Naive thymus-derived CD4-positive, alpha-beta T cell (primary cell): ENCODE measurements at places on chromosomes 1 and 21. TPM values are rescaled to one million over a fixed set of nuclear protein-coding genes. Genes with fewer than 3 reads are reported as not detected.

Gene TMEM50A
- total RNA-seq: 148 and 149 TPM in 2 replicates

Gene PTGER3
- 4.3 TPM for total RNA-seq

Gene C1orf159
- total RNA-seq: 21.9 TPM

Gene SPATA1
- total RNA-seq: not detected

Gene C8B
- total RNA-seq: not detected

Gene TDRD5
- not detected in 2 replicates for total RNA-seq

Gene FGR
- total RNA-seq: 1.5 TPM

Gene S100A9
- 197 TPM for total RNA-seq

Gene CFAP57
- not detected for total RNA-seq

Gene CHI3L2
- 18.8 and 19.1 TPM in 2 replicates for total RNA-seq

Gene SUSD4
- total RNA-seq: 7.1 TPM

Gene LEPR
- total RNA-seq: 1.2 TPM

Gene C1QB
- total RNA-seq: not detected in 2 replicates

Gene MX2
- total RNA-seq: 112 TPM

Gene PLA2G2F
- total RNA-seq: not detected in 2 replicates

Gene RGSL1
- not detected for total RNA-seq

Gene MFN2
- total RNA-seq: 48.8 TPM

Gene LEMD1
- total RNA-seq: not detected

Gene ZC3H11A
- total RNA-seq: 91.6 and 93.3 TPM in 2 replicates

Gene FCRL1
- total RNA-seq: 1.6 TPM

Gene HMGCS2
- not detected for total RNA-seq

Gene GPR153
- 0.37 TPM for total RNA-seq

Gene TTC39A
- not detected for total RNA-seq

Gene CNR2
- total RNA-seq: 0.05 TPM in 2 replicates

Gene RIMKLA
- total RNA-seq: 0.30 TPM

Gene LIPI
- not detected for total RNA-seq
